ENCODE measurements at places on chromosomes 3 and 15.
A peak's percentile ranks its signal among the peaks of the same experiment; 100 is the strongest.

DNA sequence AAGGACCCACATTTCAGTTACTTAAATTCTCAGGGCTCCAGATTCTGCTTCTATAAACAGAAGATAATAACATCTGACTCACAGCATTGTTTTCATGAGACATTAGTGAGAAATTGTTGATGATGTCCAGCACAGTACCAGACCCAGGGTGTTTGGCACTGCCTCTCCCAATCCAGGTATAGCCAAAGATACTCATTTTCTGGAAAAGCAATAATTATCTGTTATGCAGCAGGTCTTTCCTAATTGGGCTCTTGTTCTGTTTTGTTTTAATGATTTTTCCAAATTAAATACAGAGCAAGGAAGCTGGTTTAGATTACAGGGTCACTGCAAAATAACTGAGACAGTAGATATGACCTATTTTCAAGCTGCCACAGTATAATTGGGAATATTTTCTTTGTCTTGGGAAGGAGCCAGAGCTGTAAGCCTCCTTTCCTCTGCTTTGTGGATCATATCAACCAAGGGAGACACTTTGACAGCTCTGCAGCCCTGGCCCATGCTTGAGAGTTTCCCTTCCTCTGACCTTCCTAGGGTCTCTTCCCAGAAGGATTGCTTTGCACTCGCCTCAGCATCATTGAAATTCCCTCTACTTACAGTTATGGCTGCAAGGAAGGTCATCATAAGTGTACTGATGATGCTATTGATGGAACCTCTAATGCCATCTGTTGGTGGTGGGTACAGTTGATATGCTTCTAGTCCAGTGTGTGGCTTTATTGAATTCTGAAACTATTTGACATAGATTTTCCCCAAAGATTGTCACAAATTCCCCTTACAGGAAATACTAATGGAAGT is 522.4 kb upstream of the ADAMTS9 start:
- DNase-seq: no peak

DNA sequence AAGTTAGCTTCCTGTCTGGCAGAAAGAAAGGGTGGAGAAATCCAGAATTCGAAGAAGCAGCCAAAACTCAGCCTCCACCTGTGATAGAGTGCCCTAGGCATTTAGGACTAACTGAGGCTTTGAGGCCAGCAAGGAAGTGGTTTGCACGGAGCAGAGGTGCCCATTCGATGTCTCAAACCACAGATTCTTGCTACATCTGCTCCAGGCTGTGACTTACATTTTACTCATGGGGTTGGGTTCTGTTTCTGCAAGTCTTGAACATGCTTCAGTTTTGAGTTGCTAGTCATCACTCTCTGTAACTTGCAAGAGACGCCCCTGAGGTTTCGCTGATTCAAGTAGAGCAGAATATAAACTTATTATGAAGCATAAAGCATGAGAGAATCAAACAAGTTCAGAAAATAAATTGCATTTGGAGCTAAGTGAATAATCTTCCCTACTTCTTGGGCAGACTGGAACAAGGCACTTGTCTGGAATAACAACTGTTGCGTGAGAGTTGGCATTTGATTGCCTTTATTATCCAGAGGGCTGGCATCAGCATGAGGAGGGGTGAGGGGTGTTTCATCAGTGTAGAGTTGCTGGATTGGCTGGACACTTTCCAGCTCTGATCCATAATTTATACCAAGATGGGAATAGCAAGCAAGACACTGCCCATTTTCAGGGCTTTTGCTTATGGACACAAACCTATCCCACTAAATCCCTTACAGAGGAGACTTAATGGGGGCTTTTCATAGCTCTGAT is 256.5 kb downstream of the AGBL1 start:
- DNase-seq: no peak

DNA sequence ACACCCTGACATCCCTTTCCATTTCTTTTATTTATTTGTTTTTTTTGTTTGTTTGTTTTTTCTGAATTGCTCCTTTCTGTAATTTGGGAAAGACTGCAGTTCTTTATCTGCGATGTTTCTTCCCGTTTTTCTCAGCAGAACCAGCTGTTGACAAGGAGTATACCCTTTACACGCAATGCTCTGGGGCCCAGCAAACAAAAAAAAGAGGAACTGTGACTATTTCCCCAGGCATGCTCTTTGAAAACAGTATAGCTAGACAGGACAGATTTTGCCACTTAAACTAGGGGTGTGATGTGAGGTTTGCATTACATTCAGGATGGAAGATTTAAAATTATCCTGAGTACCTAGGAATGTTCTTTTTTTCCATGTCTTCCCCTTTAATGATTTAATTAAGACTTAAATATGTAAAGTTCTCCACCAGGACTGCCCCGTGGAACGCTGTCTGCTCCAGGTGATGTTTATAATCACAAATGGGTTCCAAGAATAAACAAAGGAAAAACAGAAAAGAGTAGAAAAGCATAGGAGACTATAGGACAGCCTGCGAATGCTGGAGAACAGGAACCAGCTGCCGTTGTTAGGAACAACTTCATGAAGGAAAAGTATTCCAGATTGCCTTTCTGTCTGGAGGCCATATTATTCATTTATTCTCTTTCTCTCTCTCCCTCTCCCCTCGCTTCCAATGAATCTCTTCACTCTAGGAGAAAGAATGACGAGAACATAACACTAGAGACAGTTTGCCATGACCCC is 43.3 kb downstream of the TGFBR2 start:
- no peak for DNase-seq

DNA sequence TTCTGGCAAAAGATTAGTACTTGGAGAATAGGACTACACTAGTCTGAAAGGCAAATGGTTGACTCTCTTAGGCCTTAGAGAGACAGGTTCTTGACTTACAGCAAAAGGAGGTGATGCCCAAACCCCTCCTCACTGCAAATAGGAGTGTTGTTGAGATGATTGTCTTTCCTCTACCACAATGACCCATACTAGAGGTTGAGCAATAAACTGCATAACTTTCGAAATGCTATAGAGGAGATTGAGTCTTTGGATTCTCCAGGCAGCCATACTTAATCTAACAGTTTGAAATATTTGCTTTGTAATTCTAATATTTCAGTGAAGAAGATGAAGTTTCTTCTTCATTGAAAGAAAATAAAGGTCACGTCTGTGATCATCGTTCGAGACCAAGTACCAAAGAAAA is 498.5 kb upstream of the GBE1 start:
- DNase-seq: no peak

- DNase-seq: no peak
Observed at GRCh38 chr3:31268868-31269267, 263.9 kb upstream of the STT3B start.

DNA sequence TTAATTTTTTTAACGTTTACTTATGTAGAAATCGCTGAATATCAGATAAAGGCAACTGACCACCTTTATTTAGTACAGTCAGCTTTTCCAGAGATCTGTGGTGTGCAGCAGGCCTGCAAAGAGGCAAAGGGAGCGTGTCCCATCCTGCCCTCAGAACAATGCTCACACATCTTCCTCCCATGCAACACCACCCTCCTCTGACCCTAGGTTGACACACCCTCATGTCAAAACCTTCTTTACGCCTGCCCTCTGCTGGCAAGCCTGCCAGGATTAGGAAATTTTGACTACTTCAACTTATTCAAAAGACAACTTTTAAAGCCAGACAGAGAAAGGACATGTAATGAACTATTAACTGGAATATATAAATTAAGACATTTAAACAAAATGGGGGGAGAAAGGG is 513.7 kb downstream of the FOXP1 start:
- DNase-seq: peak; percentile 53
